Esophagus squamous epithelium (tissue), 5 donors: ENCODE measurements at places on chromosomes 3 and 15.

DNA sequence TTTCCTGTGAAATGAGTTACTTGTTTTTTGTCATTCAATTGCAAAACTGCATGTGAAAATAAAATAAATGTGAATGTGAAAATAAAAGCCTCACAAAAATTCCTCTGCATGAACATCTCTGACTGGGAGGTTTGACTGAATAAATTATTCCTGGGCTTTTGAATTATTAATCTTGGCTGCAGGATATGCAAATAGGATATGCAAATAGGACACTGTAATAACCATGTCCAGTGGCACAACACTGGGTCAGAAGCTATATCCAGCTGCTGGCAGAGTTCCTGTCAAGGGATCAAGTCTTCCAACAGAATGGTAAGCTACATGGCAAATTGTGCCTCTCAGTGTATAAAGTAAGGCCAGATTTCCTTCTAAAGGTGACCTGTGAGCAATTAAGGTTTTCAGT is at the start of gene SUCNR1:
Gene SUCNR1, plus strand, starts transcription at position 246 of the 400 bp plus-strand sequence. CDS start 6,250 bp downstream, outside the sequence.
- DNase-seq: no peak

GRCh38 chr3:14096742-14097141 is 27.9 kb downstream of the CHCHD4 start:
- DNase-seq: no peak

GRCh38 chr3:116920826-116921610 is 211.4 kb downstream of the TUSC7 start:
- no peak for DNase-seq

DNA sequence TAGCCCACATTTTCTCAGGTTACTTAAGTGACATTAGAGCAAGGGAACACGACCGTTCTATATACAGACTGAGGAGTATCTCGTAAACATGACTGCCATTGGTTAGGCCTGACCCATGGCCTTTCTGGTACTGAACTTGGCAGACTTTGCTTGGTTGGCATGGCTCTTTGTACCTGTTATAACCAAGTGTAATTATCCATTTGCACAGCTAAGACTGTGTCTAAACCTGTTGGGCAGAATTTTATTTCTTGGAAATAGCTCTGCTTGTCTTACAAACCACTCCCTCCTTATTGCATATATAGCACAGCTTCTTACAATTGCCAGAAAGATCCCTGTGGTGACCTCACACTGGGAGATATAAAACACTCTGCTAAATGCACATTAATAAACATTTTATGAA is 106.9 kb downstream of the P2RY1 start:
- DNase-seq: no peak

DNA sequence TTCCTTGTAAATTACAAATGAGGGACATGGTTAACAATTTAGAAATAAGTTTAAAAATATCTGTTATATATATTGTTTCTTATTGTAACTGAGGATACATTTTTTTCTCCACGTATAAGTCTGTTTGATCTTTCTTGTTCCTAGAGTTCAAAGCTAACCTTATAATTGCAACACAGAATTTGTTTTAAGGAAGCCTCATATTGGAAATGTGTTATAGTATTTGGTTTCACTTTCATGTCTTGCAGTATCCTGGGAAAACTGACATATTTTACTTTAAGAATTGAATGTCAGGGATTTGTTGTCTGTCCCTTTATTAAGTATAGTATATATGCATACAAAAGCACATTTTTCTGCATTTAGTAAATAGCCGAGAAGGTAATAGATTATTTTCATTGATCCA is 23.5 kb upstream of the NIT2 start:
- DNase-seq: no peak

- no peak for DNase-seq
Measured at GRCh38 chr3:99859825-99860224, 42.2 kb downstream of the CMSS1 start.

GRCh38 chr3:52144034-52144795 is 10.0 kb downstream of the POC1A start:
- peak; percentile 24 for DNase-seq

DNA sequence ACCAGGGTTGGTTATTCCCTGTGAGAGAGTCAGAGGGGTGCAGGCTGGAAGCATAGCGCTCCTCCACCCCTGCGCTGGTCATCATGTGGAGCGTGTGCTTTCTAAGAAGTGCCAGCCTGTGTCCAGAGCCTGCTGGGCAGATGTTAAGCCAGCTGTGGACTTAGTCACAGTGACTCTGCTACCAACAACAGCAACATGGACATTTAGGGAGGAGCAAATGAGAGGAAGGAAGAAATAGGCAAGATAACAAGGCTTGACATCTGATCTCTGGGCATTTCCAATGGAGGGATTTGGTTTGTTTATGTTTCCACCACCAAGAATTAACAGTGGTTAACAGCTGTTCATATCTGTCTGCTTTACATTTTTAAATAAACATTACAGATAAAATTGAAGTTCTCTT is 36.4 kb upstream of the MYZAP start:
- no peak for DNase-seq

- no peak for DNase-seq
Measured at GRCh38 chr15:94253742-94254141, 22.4 kb downstream of the MCTP2 start.

GRCh38 chr15:96335411-96336024 is 5.0 kb downstream of the NR2F2 start:
- no peak for DNase-seq

GRCh38 chr3:108352176-108352575 is 55.8 kb downstream of the HHLA2 start:
- DNase-seq: no peak

GRCh38 chr3:176927706-176928581 is 269.3 kb downstream of the TBL1XR1 start:
- DNase-seq: no peak

DNA sequence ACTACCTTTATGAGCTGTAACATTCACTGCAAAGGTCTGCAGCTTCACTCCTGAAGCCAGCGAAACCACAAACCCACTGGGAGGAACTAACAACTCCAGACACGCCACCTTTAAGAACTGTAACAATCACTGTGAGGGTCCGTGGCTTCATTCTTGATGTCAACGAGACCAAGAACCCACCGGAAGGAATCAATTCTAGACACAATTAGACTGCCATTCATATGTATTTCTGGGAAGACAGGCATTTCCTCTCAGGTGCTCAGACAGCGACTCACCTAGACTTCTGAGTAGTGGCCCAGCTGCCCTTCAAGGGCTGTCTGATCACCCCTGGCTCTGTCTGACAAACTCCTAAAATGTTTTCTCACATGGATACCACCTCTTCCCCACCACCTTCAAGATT is 506.8 kb downstream of the PDCD6IP start:
- no peak for DNase-seq

DNA sequence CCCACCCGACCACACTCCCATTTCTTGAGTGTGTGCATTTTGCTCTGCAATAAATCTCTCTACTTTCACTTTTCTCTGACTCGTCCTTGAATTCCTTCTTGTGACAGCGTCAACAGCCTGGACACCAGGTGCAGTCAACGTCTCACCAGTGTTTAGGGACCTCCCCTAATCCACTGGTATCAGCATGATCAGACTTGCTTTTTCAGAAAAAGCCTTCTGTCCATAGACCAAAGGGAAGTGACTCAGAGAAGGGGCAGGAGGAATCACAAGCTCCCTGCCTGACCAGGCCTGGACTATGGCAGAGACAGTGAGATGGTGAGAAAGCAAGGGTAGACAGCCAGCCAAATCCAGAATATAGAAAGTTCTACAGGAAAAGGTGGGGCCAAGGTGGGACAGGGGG is 15.5 kb downstream of the CCR5 start:
- no peak for DNase-seq

- DNase-seq: no peak
Measured at GRCh38 chr3:134991472-134992010, 196.5 kb downstream of the EPHB1 start.

GRCh38 chr15:41798607-41799487 is 24.6 kb downstream of the MAPKBP1 start:
- DNase-seq: no peak

DNA sequence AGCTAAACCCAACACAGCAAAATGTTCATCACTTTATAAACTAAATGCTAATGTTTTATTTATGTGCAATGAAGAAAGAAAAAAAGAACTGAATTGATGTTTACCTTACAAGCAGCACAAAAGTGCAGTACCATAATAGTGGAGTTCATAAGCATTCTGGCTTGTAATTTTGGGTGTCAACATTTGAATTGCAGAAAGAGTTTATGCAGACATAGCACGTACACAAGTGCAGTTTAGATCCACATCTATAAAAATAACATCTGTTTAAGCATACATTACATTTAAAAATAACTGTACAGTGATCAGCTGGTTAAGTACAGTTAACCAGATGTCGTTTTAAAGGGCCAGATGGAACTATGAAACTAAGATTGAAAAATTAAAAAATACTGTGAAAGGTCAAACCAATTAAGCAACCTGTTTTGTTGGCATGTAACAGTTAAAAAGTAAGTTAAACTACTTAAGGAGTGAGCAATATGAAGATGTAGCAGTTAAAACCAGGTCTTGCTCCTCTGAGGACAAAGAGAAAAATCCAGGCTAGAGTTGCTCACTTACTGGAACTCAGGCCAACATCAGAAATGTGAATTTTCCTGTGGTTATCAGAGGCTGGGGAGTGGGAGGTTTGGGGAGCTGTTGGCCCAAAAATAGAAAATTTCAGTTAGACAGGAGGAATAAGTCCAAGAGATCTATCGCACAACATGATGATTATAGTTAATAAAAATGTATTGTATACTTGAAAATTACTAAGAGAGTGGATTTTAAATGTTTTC is 204.9 kb upstream of the MDFIC2 start:
- DNase-seq: no peak

DNA sequence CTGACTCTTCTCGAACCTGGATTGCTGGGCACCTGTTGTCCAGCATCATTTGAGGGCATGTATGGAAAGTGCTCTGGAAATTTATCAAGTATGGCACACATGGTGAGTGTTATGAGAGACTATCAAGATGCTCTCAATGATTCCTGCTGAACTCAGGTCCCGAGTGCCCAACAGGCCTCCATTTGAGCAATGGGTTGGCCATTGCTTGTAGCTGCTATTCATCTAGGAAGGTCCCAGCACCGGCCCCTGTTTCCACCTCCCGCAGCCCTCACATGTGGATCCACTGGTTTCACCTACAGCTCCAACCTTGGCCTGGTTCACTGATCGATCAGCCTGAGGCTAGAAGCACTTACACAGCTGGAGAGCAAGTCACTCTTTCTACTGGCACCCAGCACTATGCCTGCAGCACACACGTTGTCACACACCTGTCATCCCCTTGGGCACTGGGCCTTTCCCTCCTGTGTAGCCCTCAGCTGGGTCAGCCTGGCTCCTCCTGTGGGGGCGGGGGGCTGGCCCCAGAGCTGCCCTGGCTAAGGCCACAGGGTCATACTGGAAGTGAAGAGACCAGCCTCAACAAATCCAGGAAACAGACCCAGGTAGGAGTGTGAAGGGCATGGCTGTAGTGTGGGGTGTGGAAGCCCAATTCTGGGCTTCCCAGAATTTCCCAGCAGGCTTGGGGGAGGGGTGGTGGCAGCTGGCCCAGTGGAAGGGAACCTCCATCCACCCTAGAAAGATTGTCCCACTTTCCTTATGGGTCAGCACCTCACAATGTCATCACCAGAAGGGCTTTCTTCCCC is 41.7 kb upstream of the SMAD3 start:
- no peak for DNase-seq

GRCh38 chr3:175554801-175555200 is 695.7 kb downstream of the NAALADL2 start:
- DNase-seq: no peak

GRCh38 chr3:105959851-105960250 is 91.0 kb upstream of the CBLB start:
- no peak for DNase-seq

DNA sequence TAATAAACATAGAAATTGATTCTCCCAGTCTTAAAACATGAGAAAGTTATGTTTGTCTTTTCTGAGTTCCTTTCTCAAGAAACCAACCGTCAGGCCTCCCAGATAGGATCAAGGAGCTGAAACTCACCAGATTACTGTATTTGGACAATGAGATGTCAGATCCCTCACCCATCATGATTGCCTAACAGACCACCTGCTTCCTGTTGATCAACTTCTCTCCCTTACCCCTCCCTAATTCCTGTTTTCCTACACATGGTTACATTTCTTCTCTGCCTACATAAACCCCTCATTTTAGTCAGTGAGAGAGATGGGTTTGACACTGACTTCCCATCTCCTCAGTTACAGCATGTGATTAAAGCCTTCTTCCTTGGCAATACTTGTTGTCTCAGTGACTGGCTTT is 917.5 kb downstream of the FHIT start:
- no peak for DNase-seq

DNA sequence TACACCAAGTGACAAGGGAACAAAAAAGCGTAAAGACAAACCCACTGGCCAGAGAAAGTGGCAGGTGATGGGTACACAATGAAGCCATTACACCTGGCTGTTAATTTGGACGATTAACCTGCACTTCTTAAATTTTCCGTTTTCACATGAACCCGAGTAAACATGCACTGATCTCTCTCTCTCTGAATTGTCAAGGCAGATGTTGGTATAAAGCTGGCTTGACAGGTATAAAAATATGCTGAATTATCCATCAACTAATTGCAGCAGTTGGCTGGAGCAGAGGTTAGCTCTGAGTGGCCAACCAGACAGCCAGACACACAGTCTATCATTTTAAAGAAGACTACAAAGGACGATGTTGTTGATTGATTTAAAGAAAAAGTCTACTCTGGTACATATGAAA is 561.7 kb upstream of the ALCAM start:
- DNase-seq: no peak

GRCh38 chr3:53795789-53796560 is 50.2 kb downstream of the CHDH start:
- DNase-seq: no peak

- no peak for DNase-seq
Measured at GRCh38 chr3:164231718-164232117, 846.6 kb downstream of the SI start.

- DNase-seq: no peak
Measured at GRCh38 chr3:71177375-71177774, 406.2 kb downstream of the FOXP1 start.

DNA sequence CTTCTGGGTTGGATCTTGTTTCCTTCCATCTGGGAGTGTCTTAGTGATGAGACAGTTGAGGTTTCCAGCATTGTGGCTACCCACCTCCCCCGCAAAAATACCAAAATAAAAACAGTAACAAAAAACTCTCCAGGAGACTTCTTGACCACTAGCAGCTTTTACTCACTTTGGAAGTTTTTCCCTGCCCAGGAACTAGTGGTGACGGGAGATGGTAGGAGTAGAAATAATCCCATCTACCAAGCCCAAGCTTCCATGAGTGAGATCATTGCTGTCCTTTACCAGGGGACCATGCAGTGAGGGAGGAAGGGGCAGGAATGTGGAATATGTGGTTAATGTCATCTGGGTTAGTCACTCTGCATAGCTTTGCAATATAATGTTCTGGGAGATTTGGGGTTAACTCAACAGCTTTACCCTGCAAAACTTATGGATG is 187.7 kb downstream of the ITPR1 start:
- DNase-seq: no peak

GRCh38 chr3:52001443-52001974 is 5.8 kb upstream of the RPL29 start:
- no peak for DNase-seq

- no peak for DNase-seq
Measured at GRCh38 chr3:4672725-4673275, 179.7 kb downstream of the ITPR1 start.
